Lower leg skin (tissue), 4 donors: ENCODE measurements at places on chromosomes 7 and 10.

DNA sequence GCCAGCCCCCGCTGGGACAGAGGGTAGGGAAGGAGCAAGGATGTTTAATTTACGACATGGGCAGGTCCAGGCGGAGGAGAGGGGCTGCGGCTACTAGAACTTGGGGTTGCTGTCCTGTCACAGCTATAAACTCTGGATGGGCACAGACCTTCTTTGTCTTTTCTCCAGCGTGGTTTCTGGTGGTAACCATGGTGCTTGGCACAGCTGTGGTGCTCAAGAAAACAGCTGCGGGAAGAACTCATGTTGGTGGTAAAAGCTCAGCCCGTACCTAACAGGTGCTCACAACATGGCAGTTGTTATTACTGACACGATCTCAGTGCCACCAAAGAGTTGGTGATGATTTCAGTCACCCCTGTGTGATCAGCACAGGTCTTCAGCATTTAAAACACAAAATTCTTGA lies 13.8 kb downstream of the BAIAP2L1 start:
- no peak for DNase-seq

DNA sequence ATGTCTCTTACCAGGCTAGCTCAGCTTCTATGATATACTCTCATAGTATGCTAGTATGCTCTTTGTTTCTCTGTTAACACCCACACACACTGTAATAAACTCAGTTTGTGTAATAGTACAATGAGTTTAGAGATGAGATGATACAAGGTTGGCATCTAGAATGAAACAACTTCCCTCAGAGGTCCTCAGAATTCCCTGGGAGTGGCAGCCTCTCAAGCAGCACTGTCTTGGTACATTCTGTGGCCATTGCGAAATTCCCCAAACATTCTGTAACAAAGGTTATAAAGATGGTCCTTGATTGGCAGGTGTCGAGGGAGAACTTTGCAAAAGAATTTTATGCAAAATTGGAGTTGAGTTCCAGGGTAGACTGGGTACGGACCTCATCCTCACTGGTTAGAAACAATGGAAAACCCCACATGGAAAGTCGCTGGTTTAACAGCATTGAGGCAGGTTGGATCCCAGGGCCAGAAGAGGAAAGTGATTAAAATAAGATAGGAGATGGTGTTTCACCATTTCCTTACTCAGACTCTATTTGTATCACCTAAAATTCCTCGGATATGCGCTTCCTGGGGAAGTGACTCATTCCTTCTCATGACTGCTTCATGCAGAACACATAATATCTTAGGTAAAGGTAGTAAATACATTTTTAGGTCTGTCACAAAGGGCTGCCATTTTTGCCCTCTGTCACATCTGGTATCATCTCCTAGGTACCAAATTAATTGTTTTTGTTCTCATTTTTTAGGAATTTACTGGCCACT lies 657.8 kb downstream of the SORCS1 start:
- no peak for DNase-seq

DNA sequence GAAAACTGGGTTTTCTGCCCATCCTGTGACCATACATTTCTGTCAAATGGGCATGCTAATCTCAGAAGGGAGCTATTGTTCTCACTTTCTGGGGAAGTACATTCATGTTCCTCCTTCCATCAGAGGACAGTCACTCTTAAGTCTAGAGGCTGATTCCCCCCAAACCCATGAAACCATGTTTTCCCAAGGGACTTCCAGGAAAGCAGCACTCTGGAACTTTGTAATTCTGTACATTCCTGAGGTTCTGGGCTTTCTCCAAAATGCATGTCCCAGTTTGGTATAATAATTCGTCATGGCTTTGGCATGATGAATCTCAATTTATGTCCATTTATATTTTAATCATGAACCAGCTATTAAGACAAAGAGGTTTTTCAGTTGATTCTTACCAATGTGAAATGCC lies 688.1 kb downstream of the LRMDA start:
- DNase-seq = no peak

DNA sequence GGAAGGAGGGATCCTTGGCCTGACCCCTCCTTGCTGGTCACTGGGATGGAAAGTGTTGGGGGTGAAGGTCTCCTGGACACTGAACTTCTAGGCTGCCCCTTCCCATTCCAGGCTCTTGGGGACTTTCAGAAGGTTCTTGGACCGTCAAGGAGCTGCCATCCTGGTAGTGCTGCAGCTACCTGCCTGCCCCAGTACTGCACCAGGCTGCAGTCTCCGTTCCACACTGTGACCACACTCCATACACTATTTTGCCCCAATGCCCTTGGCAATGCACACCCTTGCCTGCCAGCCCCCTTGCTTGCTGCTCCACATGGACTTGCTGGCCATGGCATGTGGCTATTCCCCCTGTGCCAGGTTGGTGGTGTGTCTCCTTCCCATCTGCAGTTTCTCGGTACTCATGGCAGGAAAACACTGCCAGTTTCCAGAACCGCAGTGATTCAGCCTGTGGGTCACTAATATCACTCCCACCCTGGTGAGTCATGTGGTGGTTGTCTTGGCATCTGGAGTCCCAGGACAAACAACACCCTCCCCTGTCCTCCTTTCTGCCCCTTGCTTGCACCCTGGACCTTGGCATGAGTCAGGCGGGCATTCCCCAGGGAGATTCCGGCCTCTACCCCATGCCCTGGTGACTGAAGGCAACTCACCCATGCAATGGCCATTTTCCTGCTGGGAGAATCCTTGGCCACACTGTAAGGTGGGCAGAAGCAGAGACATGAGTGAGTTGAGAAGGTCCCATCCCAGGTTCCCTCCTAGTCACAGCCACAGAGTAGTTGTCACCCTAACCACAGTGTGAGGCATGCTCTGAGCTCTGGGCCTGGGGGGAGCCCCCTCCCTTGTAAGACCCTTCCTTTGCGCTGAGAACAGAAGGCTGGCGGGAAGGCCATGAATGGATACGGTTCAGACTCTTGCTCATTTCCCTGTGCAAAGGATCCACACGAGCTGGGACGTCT lies 32.8 kb downstream of the GOLGA7B start:
- no peak for DNase-seq

DNA sequence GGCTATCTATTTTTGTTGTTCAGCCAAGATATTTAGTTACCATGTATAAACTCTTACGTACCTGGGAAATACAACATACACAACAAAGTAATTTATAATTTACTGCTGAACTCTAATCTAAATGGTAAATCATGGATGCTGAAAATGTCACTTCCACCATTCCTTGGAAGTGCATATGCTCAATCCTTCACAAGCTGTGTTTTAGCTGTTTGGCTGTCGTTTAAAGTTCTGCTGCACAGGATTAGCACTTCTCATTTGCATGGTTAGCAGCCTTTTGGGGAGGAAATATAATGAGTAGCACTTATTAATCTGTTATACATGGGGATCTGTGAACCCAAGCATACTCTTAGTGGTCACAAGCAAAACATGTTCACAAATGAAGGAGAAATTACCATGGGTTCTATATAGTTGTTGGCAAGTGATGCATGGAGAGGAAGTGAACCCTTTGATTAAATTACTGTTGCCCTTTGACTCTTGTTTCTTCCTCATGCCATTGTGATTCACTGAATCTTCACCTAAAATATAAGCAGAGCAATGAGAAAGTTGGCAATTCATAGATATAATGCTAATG lies 18.5 kb downstream of the PIK3CG start:
- DNase-seq = no peak

- no peak for DNase-seq
Measured at GRCh38 chr10:44347609-44348400, 37.1 kb downstream of the CXCL12 start.

DNA sequence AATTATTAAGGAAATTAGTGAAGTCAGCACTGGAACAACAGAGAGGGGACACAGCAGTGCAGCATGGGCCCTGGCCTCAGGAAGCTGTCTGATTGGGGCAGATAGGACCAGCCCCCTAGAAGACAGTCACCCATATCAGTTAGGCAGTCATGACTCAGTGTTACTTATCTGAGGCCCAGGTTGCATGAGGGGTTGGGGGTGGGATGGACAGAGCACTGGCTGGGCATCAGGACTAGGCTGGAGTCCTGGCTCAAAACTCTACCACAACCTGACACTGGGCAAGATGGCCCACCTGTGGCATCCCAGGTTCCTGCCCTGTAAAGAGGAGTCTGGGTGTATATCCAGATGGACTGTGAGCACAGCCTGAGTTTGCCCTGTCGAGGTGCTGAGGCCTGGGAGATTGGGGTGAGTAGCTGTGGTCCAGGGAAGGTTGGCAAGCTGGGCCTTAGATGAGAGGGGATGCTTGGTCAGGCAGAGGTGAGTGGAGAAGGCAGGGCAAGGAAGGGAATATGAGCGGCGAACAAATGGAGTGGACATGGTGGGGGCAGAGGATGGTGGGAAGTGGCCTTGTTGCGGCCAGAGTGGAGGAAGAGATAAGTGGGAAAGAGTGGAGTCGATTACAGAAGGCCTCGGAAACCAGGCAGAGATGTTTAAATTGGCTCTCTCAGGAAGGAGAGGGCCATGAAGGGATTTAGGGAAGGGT lies 37.5 kb downstream of the HK1 start:
- DNase-seq = no peak

- no peak for DNase-seq
Measured at GRCh38 chr7:44969049-44969700, 9.6 kb downstream of the MYO1G start.

GRCh38 chr10:107814865-107815487 lies 650.5 kb upstream of the SORCS1 start:
- DNase-seq = peak; percentile 19

DNA sequence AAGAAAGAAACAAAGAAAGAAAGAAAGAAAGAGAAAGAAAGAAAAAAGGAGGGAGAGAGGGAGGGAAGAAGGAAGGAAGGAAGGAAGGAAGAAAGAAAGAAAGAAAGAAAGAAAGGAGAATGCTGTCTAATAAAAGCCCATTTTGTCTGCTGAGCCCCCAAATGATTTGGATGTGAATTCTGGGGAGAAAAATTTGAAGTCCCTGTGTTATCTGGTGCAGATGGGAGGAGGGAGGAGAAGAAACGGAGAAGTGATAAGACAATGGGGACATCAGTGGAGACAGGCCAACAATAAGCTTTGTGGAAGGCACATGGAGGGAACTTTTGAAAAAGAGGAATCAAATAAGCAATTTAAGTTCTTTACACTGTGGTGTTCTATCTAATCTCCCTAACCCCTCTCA lies 24.6 kb upstream of the TMEM273 start:
- DNase-seq = no peak

DNA sequence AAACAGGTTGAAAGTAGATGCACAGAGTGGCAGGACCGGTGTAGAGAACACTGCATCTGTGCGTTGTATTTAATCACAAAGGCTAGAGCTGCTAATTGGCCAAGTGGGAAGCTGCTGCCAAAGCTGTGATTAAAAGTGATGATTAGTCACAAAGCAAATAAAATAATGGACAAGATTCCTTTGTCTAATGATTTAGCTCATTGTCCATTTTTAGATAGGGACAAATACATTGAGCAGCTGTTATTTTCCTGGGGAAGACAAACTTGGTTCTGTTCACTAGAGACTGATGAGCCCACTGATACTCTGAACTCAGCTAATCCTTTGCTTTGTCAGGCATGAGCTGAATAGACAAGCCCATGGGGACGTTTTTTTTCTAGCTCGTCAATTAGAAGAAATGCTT lies 19.7 kb downstream of the UBE3C start:
- no peak for DNase-seq

DNA sequence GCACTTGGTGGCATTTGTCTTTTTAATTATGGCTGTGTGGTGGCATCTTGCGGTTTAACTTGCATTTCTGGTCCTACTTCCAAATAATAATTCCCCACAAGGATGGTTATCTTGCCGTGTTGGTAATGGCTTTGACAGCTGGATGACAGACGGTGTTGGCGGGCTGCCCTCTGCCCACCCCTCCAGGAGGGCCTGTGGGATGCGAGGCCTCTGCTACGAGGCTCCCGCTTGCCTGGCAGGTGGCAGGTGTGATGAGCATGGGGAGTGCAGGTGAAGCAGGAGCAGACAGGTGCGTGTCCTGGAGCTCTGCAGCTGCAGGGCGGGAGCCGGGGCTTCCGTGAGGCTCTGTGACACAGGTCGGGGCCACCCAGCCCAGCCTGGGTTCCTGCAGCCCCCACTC lies 11.8 kb downstream of the INPP5A start:
- no peak for DNase-seq

DNA sequence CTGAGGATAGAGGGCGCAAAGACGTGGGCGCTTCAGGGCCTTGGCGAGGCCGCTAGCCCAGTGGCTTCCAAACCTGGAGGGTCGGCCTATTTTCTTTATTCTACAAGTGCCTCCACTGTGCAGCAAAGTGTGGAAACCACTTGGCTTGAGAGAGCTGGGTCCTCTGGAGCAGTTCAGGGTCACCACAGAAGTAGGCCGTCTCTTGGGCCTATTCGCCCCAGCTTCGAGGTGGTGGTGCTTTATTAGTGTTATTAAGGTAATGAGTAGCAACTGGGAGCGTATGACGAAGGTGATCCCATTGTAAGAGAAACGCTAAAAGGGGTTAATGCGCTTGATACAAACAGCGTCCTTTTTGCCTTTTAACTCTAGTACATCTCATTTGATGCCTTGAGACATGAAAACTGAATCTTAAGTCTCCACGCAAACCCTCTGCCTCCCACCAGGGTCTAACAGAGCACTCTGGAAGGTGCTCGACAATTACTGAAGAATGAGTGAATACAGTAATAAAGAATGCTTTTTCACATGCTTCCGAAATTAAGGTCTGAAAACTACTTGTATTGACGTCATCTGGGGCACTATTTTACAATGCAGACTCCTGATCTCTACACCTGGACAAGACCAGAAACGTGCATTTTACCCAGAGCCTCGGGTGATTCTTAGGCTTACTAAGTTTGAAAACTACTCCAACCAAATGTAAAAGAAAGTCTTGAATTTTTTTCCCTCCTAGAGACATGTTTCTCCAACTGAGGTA lies 647 bp upstream of the GSAP start:
- DNase-seq = no peak

DNA sequence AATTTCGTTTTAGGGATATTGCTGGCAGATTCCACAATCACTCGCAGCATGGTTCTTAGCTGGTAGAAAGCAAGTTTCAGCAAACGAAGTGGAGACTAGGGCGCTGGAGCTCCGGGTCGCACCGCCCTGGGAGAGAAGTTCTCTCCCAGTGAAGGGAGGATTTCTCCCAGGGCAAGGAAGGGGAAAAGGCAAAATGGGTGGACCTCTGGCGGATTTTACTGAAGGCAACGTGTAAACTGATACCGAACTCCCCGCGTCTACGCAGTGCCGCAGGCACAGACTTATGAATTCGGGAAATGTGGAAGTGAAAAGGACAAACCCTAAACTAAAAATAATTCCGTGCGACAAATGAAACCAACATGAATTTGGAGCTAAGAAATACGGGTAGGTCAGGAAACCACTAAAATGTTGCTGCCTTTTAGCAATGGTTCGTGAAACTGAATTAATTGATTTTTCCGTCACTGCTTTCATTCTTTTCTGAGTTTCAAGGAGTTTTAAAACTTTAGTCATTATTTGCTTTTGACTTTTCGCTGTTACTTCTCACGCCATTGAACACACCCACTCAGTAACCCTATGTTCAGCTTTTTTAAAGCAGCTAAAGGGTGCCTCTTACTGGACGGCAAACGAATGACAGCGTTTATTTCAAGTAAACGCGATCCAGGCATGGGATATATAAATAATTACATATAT lies at the start of gene MYOF:
Gene MYOF (minus strand): TSS at position 190 of the 690 bp plus-strand sequence. CDS start 140 bp downstream, at position 50.
- DNase-seq = peak; percentile 79
